Fibroblast of lung (primary cell): ENCODE measurements at places on chromosomes 7 and 10. TPM values are rescaled to one million over a fixed set of nuclear protein-coding genes. Genes with fewer than 3 reads are reported as not detected.

GRCh38 chr10:63700631-63701156 is 179.5 kb downstream of the REEP3 start:
- no peaks in the 10 kb centered on the region for H3K36me3 ChIP-seq
- H3K4me1 ChIP-seq = peaks cover 19% of the 10 kb centered on the region
- no peaks in the 10 kb centered on the region for H3K27me3 ChIP-seq
- peak; percentile 84 for DNase-seq

- H3K27ac ChIP-seq = peak overlapping the region; percentile 85
- peak overlapping the region; percentile 97 for H3K4me3 ChIP-seq
- peaks cover 2% of the 10 kb centered on the region for H3K4me1 ChIP-seq
- peak; percentile 42 for DNase-seq
- H3K27me3 ChIP-seq = no peaks in the 10 kb centered on the region
These were observed 748 bp downstream of the PHTF2 start for GRCh38 chr7:77799078-77799964.

DNA sequence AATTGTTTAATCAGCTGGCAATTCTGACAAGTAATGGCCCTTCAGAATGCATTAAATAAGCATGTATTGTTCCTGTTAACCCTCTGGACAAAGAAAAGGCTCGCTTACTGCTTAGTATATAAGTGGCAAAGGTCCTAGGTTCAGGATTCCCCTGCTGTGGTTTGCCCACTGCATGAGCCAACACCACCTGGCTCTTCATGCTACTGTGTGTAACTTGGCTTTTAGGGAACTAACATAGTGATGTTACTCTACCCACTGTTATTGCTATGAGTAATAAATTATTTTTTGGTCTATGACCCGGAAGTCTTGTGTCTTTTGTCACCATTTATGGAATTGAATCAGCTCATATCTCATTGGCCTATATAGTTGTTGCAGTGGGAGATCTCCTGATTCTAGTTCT is 791.7 kb upstream of the PHF14 start:
- no peak for DNase-seq
- H3K27me3 ChIP-seq = no peaks in the 10 kb centered on the region
- H3K27ac ChIP-seq = no peak overlapping the region

DNA sequence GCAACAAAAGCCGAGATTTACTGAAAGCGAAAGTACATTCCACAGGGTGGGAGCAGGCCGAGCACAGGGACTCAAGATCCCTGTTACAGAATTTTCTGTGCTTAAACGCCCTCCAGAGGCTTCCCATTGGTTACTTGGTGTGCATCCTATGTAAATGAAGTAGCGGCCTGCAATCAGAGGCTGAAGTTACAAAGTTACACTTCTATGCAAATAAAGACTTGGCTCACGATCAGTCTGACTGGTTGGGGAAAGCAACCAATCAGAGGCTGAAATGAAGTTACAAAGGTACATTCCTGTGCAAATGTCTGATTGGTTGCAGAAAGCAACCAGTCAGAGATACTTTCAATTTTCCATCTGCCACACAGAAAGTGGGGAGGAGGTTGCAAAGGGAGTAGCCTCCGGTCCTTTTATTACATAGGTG is 4.1 kb downstream of the ACBD7 start:
- DNase-seq = peak; percentile 99
- H3K4me3 ChIP-seq = peak overlapping the region; percentile 62
- no peaks in the 10 kb centered on the region for H3K27me3 ChIP-seq
- peak overlapping the region; percentile 56 for H3K27ac ChIP-seq

DNA sequence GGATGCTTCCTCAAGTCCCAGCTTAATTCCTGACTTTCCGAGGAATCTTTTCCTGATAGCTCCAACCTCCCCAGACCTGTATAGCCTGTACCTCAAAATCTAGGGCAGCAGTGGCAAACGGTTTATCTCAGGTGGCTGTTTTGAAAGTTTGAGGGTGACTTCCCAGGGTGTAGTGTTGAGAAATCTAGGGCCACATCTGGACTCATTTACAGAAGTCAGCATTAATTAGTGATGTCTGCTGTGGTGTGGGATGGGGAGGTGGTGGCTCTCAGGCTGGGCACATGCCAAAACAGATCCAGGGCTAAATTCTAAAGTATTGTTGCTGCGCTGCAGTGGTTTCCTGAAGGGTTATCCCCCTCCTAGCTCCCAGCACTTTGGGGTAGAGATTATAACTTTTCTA is 38.0 kb downstream of the UNC5B start:
- no peaks in the 10 kb centered on the region for H3K27me3 ChIP-seq
- peaks cover 8% of the 10 kb centered on the region for H3K4me1 ChIP-seq
- H3K36me3 ChIP-seq = no peaks in the 10 kb centered on the region
- no peak for DNase-seq
- no peak overlapping the region for H3K27ac ChIP-seq

DNA sequence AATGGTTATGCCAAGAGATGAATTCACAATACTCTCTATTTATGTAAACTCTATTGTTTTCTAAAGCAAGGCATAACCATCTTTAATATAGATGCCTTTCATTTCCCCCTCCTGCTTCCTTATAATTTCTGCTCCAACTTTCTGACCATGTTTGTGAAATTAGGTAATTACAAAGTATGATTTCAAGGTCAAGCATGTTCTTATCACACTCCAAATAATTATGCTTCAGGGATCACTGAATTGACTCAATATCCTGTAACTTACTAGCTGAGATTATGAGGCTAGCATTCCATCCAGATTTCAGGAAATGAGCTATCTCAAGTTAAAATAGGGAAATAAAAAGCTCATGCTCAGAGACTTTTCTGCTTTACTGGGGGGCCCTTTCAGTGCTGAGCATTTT is 655.9 kb upstream of the IGFBP3 start:
- no peak overlapping the region for H3K4me3 ChIP-seq
- no peaks in the 10 kb centered on the region for H3K36me3 ChIP-seq
- no peak for DNase-seq
- no peak overlapping the region for H3K27ac ChIP-seq
- H3K27me3 ChIP-seq = no peaks in the 10 kb centered on the region
- no peaks in the 10 kb centered on the region for H3K4me1 ChIP-seq

- no peak for DNase-seq
- no peak overlapping the region for H3K27ac ChIP-seq
- H3K36me3 ChIP-seq = no peaks in the 10 kb centered on the region
- no peak overlapping the region for H3K4me3 ChIP-seq
- no peaks in the 10 kb centered on the region for H3K4me1 ChIP-seq
- no peaks in the 10 kb centered on the region for H3K27me3 ChIP-seq
These were observed 265.4 kb upstream of the C7orf33 start for GRCh38 chr7:148325208-148325607.

GRCh38 chr7:87380905-87381304 is 35.4 kb downstream of the CROT start:
- no peaks in the 10 kb centered on the region for H3K4me1 ChIP-seq
- H3K4me3 ChIP-seq = no peak overlapping the region
- no peaks in the 10 kb centered on the region for H3K36me3 ChIP-seq
- DNase-seq = no peak
- no peak overlapping the region for H3K27ac ChIP-seq
- no peaks in the 10 kb centered on the region for H3K27me3 ChIP-seq

GRCh38 chr10:100976906-100977305 is 7.6 kb downstream of the SEMA4G start:
- no peak overlapping the region for H3K4me3 ChIP-seq
- no peaks in the 10 kb centered on the region for H3K4me1 ChIP-seq
- H3K27me3 ChIP-seq = no peaks in the 10 kb centered on the region
- no peak for DNase-seq
- H3K36me3 ChIP-seq = peaks cover 6% of the 10 kb centered on the region

DNA sequence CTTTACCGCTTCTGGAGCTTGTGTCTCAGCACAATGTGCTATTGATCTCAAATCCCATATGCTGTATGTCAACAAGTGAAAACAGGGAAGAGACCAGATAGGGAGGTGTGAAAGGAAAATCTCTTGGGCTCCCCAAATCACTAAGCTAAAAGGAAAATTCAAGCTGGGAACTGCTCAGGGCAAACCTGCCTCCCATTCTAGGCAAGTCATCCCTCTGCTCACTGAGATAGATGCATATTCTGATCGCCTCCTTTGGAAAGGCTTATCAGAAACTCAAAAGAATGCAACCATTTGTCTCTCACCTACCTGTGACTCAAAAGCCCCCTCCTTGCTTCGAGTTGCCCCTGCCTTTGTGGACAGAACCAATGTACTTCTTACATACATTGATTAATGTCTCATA is 161.1 kb upstream of the LYZL1 start:
- H3K27ac ChIP-seq = no peak overlapping the region
- H3K27me3 ChIP-seq = no peaks in the 10 kb centered on the region
- no peaks in the 10 kb centered on the region for H3K36me3 ChIP-seq
- no peaks in the 10 kb centered on the region for H3K4me1 ChIP-seq
- DNase-seq = no peak

- no peaks in the 10 kb centered on the region for H3K36me3 ChIP-seq
- DNase-seq = peak; percentile 72
- no peaks in the 10 kb centered on the region for H3K4me1 ChIP-seq
- no peak overlapping the region for H3K4me3 ChIP-seq
- H3K27ac ChIP-seq = no peak overlapping the region
These were observed 136.5 kb downstream of the EPC1 start for GRCh38 chr10:32210306-32211045.

- DNase-seq = no peak
- peaks cover 17% of the 10 kb centered on the region for H3K27me3 ChIP-seq
These were observed 468.6 kb upstream of the ZMIZ1 start for GRCh38 chr10:78600121-78600665.

GRCh38 chr10:124605481-124605855 is 138.7 kb downstream of the FAM53B start:
- H3K36me3 ChIP-seq = no peaks in the 10 kb centered on the region
- DNase-seq = no peak
- no peak overlapping the region for H3K4me3 ChIP-seq
- no peaks in the 10 kb centered on the region for H3K4me1 ChIP-seq
- no peak overlapping the region for H3K27ac ChIP-seq

DNA sequence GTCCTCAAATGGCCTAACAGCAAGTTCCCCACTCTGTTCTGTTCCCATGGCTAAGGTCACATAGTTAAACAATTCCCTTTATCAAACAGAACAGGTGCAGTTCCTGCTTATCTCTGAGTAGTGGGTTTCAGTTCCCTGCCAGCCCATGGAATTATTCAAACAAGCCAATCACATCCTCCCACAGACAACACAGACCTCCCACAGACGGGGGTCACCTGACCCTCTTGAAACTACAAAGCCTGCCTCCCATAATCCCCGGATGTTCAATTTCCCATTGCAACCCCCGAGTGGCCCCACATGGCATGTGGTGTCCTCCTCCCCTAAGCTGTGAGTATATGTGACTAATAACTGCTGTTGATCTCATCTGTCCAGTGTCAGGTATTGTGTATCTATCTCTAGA is 64.1 kb downstream of the TMEM168 start:
- no peaks in the 10 kb centered on the region for H3K27me3 ChIP-seq
- no peak overlapping the region for H3K4me3 ChIP-seq
- H3K36me3 ChIP-seq = no peaks in the 10 kb centered on the region

GRCh38 chr10:535051-535450 is 154.4 kb downstream of the DIP2C start:
- no peak for DNase-seq
- H3K27ac ChIP-seq = no peak overlapping the region
- H3K36me3 ChIP-seq = no peaks in the 10 kb centered on the region
- no peaks in the 10 kb centered on the region for H3K4me1 ChIP-seq

GRCh38 chr7:17304926-17305325 is 6.5 kb downstream of the AHR start:
- peak overlapping the region; percentile 28 for H3K4me3 ChIP-seq
- H3K4me1 ChIP-seq = peaks cover 14% of the 10 kb centered on the region
- no peaks in the 10 kb centered on the region for H3K27me3 ChIP-seq
- DNase-seq = peak; percentile 87
- H3K27ac ChIP-seq = peak overlapping the region; percentile 26

- peaks cover 2% of the 10 kb centered on the region for H3K4me1 ChIP-seq
- no peaks in the 10 kb centered on the region for H3K27me3 ChIP-seq
- no peak overlapping the region for H3K27ac ChIP-seq
- no peaks in the 10 kb centered on the region for H3K36me3 ChIP-seq
- no peak for DNase-seq
- H3K4me3 ChIP-seq = no peak overlapping the region
These were observed 24.8 kb downstream of the TBC1D12 start for GRCh38 chr10:94427166-94427565.

The VWC2 gene
- not detected in 2 replicates for total RNA-seq

The ITPRID1 gene
- not detected in 2 replicates for total RNA-seq

The FAM13C gene
- total RNA-seq = 3.9 and 5.9 TPM in 2 replicates

The ITIH2 gene
- total RNA-seq = not detected in 2 replicates

The NFKB2 gene
- 16.7 and 23.3 TPM in 2 replicates for total RNA-seq

The CFAP43 gene
- under 0.01 and 0.26 TPM in 2 replicates for total RNA-seq

The SLC16A9 gene
- 0.26 and 0.66 TPM in 2 replicates for total RNA-seq
